ENCODE measurements at places on chromosomes 16 and 17.
A peak's percentile ranks its signal among the peaks of the same experiment; 100 is the strongest.

GRCh38 chr17:56447171-56447570 is 146.3 kb upstream of the NOG start:
- no peak for DNase-seq

- no peak for DNase-seq
These were observed 1.7 kb downstream of the PPM1D start for GRCh38 chr17:60601447-60602384.

- no peak for DNase-seq
These were observed 56.3 kb upstream of the ARL4D start for GRCh38 chr17:43342589-43342890.

- DNase-seq = no peak
These were observed 83.2 kb downstream of the GRIN2A start for GRCh38 chr16:10098991-10099390.

- DNase-seq = no peak
These were observed 20.6 kb downstream of the CSNK2A2 start for GRCh38 chr16:58177353-58177710.

DNA sequence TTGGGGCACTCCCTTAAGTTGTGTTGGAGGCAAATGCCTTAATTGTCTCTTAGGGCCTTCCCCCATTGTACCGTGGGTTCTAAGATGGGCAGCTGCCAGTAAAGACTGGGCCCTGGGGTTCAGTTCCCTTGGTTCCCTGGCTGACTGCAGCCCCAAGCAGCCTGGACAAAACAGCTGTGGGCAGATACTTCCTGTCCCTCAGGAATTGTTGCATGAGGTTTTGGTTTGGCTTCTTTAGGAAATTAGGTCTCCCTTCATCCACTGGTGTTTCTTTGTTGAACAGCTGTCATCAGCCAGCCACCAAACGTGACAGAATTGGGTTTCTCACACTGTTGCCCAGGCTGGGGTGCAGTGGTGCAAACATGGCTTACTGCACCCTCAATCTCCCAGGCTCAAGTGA is 42.0 kb upstream of the ETV4 start:
- DNase-seq = no peak

DNA sequence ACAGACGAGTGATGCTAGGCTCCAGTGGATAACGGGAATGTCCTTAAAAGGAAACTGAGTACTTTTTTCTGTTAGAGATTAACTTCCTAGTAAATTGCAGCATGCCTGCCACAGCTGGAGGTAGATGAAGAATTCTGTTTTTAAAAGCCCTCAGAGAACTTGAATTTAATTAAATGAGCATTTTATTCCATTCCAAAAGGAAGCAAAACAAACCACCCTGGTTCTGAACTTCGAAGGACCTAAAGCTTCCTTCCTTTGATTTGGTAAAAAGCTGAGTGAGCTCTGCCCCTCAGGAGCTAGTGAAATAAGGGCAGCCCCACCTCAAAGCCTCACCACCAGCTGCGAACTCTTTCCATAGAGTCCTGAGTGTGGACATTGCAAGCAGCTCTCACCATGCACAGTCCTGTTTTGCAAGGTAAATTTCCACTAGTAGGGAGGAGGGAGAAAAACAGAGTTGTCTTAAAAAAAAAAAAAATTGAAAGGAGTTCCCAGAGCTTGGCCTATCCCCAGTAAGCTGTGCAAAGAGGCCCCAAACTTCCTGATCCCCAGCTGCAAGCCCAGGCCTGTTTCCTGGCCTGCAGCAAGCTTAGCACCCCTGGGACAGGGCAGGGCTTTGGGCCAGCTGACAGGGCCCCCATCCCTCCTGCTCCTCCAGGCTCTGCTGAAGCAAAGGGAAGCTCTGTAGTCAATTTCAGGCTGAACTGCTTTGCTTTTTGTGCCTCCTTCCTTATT is 11.2 kb downstream of the CHD9NB start:
- DNase-seq = peak; percentile 63

DNA sequence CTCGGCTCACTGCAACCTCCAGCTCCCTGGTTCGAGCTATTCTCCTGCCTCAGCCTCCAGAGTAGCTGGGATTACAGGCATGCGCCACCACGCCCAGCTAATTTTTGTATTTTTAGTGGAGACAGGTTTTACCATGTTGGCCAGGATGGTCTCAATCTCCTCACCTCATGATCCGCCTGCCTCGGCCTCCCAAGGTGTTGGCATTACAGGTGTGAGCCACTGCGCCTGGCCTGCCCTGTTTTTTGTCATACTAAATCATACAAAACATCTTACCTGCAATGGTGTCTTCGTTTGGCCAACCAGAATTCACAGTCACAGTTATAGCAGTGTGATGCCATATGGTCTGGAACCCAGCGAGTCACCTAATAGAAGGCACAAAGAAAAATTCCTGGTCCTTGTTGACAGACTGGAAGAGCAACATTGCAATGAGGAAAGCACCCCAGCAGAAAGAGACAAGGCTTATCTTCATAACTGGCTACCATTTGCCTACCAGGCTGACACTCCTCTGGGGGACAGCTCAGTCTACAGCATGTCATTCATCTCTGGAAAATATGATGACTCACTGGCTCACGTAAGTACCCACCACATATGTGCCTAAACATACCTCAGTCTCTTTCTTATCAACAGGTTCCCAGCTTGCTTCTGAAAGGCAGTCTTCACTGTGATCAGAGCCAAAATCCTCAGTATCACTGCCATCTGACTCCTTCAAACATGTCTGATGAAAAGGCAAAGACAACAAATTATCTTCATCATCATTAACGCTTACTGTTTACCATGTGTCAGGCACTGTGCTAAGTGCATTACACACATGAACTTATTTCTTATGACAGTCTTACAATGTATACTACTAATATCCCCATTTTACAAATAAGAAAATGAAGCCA is 4.3 kb upstream of the HSF5 start:
- DNase-seq = no peak

DNA sequence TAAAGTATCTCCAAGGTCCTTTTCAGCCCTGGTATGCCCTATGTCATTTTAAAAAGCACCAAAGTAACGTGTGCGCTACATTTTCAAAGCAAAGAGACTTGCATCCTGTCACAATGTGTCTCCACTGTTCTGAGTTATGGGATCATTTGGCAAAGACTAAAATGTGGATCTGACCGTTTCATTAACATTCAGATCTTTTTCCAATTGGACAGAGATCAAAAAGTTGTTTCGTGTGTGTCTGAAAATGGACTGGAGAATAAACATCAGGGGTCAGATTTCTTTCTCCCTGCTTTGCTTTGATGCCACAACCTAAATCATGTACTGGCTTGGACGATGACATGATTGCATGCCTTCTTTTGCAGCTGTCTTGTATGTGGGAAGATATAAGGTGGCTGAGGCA is 136.0 kb upstream of the NOG start:
- DNase-seq = no peak
